KBM-7 (cell line): ENCODE measurements at places on chromosomes 12 and 14.

DNA sequence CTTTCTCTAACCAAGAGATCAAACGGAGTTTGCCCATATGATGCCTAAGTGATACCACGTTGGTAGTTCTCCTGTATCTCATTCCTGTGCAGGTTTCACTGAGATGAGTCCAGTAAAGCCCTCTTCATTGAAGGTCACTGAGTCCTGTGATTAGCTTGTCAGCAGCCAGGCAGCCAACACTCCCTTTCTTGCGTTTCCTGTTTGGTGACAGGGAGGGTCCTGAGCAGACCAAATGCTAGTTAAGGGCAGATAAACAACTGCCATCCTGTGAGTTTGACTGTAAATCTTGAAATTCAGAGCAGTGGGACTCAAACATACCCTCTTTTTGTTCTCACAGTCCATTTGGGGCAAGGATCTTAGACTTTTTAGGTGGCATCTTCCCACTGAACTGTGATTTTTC lies 39.4 kb downstream of the ZNF641 start:
- no peak for DNase-seq

DNA sequence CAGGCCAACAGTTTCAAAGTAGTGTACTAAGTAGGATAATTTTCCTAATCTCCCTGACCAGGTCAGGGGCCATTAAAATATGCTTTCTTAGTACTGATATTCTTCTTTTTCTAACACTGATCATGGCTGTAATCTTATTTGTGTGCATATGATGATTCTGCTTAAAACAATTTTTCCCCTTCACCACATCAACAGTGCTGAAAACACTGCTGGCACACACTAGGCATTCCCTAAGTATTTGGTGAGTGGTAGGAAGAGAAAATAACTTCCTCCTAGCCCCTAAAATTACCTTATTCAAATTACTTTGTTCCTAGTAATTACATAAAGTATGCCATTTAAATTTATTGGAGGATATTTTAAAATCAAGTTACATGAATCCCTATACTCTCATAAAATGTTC lies 49.9 kb upstream of the BBS10 start:
- DNase-seq, result no peak

GRCh38 chr14:99839696-99840095 lies 46.5 kb downstream of the EML1 start:
- no peak for DNase-seq

DNA sequence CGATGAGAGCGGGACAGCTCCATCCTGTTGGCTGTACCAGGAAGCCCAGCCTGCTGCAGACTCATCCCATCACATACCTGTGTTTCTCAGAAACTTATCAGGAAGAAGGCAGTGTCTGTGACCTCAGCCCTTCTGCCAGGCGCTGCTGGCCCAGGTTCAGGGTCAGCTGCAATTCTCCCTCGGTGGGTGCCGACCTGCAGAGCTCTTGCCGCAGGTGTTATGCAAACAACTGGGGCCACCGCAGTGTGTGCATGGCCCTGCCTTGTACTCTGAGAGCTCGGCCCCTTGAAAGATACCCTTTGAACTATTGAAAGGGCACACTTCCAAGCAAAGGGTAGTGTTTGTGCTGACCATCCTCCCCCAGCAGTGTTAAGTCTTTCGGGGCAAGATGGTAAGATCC lies 322.2 kb upstream of the DIO3 start:
- no peak for DNase-seq

- DNase-seq, result no peak
Measured at GRCh38 chr12:101794574-101794973, 36.2 kb downstream of the GNPTAB start.

GRCh38 chr14:35297706-35298105 lies 5.5 kb downstream of the PSMA6 start:
- no peak for DNase-seq

GRCh38 chr14:74593241-74593953 lies 18.6 kb downstream of the LTBP2 start:
- DNase-seq, result no peak

GRCh38 chr12:12779007-12779406 lies 6.5 kb upstream of the APOLD1 start:
- DNase-seq, result no peak

GRCh38 chr12:84607170-84607819 lies 305.3 kb downstream of the SLC6A15 start:
- DNase-seq, result no peak

- DNase-seq, result peak; percentile 86
Measured at GRCh38 chr14:100341301-100342031, 18.3 kb downstream of the SLC25A47 start.

GRCh38 chr14:105283028-105283427 lies 17.8 kb downstream of the BRF1 start:
- no peak for DNase-seq

GRCh38 chr12:31999692-32000091 lies 40.5 kb downstream of the RESF1 start:
- DNase-seq, result no peak

DNA sequence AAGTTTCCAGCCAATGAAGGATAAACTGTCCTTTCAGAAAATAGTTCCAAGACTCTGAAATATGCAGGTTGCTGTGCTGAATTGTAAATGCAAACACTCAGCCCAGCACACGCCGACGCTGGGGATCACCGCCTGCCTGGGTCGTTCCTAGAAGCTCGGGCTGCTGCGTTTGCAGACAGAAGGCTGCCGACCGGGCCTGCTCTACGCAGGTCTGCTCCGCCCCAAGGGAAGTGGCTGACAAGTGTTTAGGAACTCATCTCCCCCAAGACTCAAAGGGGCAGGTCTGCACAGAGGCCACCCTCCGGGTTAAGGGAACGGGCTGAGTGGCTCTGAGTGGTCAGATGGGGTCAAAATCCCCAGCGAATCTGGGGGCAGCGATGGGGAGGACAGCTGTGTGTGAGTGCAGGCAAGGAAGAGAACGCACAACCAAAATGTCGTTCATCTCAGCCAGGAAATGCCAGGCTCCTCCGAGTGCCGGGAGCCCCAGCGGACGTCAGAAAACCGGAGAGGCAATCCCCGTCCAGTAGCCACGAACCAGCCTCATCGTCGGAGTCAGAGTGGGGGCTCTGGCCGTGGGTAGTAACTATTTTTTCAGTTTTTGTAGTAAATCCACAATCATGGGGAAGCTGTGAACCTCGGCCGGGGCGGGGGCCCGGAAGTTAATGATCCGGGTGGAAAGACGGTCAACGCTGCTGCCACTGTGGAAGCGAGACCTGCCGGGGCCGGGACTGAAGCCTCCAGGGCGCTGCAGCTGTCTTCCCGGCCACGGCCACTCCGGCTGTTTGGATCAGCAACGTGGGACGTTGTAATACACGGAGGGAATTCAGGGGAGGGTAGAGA lies 6.0 kb downstream of the GALNT9 start:
- DNase-seq, result no peak

GRCh38 chr12:4301932-4302501 lies 19.0 kb upstream of the TIGAR start:
- DNase-seq, result no peak

- DNase-seq, result no peak
Measured at GRCh38 chr12:26428420-26428819, 233.0 kb downstream of the SSPN start.

DNA sequence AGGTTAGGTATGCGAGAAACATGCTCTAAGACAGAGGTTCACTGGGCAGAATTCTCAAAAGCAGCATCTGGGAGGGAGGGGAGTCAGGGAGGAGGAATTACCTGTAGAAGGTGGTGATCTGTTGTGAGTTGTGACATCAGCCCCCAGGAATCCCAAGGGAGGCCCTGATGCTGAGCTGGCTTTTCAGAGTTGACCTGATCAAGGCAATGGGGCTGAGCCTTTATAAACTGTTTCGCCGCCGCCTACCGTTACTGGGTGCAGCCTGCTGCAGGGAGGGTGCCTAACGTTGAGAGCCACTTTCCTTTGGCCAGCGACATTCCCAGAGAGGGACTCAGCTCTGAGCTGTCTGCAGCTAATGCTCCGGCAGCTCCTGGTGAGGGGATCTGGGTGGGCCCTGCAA lies 257.9 kb upstream of the TMEM132C start:
- no peak for DNase-seq

- no peak for DNase-seq
Measured at GRCh38 chr12:30582943-30583342, 112.7 kb downstream of the IPO8 start.

DNA sequence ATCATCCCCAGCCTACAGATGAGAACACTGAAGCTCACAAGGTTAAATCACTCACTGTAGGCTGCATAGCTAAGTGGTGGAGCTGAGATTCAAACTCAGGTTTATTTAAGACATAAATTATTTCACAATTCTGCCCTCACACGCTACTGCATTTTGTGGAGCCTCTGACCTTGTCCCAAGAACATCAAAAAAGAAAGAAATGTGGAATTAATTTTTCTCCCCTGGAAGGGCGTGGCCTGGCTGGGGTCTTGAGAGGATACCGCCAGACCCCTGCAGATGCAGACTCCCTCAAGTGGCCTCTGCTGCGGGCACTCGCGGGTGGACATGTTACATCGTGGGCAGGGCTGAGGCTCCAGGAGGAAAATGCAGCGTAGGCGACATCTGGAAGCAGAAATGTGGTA lies 40.6 kb downstream of the LTBP2 start:
- no peak for DNase-seq

DNA sequence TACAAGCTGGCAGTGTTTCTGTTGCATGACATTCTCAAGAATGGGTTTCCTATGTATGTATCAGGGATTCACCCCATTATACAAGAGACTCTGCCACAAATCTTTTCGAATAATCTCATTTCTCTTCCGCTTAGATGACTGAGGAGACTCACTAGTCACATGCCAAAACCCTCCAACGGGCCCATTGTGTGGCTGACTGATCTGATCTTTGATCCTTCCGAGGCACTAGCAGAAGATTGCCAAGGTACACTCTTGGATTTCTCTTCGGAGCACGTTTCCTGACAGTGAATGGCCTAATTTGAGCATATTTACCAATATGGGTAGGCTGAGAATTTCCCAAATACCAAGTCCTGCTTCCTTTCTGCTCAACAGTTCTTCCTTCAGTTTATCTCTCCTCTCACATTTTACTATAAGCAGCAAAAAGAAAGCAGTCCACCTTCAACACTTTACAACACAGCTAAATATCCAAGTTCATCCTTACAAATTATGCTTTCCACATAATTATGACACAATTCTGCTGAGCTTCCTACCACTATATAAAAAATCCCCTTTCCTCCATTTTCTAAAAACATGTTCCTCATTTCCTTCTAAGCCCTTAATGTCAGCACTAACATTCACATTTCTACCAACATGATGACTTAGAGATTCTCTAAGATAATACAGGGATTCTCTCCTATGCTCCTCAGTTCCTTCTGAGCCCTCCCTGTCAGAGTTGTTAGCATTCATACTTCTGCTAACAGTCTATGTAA lies 11.0 kb downstream of the PRPH start:
- DNase-seq, result no peak

DNA sequence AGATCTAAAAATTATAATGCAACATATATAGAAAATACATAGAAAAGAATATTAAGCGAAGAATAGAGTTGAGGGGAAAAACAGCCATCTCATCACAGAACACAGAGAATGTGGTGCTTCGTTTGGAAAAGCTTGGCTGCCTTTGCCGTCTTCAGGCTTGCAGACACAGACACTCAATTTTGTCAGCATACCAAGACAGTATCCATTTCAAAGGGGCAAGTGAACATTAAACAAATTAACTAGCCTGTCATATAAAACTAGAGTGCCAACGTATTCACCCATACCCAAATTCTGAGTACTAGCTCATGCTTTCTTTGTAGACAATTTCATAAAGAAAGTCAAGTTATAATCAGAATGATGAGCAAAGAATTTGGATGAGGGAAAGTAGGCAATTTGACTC lies 40.5 kb downstream of the DMAC2L start:
- no peak for DNase-seq

DNA sequence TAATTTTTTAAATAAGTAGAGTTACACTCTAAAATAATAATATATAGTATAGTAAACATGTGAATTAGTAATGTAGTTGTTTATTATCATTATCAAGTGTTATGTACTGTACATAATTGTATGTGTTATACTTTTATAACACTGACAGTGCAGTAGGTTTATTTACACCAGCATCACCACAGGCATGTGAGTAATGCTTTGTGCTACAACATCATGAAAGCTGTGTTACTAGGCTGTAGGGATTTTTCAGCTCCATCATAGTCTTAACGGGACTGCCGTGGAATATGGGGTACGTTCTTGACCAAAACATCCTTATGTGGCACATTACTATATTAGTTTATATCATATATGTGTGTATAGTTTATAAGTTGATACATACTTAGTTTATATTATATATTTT lies 8.6 kb downstream of the FNTB start:
- no peak for DNase-seq

- DNase-seq, result no peak
Measured at GRCh38 chr12:67647181-67647798, 1.3 kb upstream of the DYRK2 start.

DNA sequence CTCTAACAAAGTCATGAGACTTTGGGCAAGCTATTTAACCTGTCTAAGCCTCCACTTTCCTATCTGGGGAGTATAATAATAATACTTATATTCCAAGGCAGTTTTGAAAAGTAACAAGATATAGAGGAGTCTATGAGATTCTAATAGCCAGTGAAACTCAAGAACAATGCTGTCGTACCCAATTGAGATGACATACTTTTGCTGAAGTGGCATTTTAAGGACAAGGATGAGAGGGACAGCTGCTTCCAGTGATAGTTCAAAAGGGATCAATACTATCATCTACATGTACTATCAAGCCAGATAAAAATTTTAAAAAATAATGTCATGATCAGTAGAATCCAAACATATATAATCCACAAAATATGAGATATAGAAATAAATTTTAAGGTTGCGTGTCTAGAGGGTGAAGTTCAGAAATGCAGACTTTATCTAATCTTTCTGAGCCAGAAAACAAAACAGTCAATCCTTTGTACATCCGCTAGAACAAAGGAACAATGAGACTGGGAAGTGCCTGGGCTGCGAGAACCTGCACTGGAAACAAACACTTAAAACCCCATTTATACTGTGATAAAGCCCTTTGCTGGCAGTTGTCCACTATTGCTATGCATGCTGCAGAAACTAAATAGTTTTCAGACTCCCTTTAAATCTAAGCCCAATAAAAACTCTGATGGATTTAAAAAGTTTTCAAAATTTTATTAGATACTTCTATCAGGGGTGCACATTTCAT lies 38.6 kb downstream of the PTPRB start:
- no peak for DNase-seq

DNA sequence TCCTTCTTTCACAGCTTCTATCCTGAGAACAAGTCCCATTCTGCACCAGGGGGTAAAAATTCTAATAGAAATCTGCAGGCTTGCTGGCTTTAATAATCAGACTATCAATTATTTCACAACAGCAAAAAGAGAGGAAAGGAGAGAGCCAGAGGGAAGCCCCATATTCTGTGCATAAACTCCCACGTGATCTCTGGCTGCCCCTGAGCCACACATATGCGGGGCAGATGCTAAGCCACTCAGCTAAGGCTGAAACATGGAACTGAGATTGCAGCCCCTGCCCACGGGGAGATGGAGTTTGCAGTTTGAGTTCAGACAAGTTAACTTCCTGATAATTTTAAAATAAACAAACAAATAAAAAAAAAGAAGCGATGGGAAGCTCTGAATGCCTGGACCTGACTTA lies 254.4 kb upstream of the CCDC196 start:
- no peak for DNase-seq

GRCh38 chr14:61516118-61516743 lies 179.1 kb upstream of the HIF1A start:
- no peak for DNase-seq
